ENCODE measurements at places on chromosomes 13 and 19. TPM values are rescaled to one million over a fixed set of nuclear protein-coding genes. Genes with fewer than 3 reads are reported as not detected.

- DNase-seq: no peak
Measured at GRCh38 chr13:28568286-28568685, 73.4 kb upstream of the FLT1 start.

DNA sequence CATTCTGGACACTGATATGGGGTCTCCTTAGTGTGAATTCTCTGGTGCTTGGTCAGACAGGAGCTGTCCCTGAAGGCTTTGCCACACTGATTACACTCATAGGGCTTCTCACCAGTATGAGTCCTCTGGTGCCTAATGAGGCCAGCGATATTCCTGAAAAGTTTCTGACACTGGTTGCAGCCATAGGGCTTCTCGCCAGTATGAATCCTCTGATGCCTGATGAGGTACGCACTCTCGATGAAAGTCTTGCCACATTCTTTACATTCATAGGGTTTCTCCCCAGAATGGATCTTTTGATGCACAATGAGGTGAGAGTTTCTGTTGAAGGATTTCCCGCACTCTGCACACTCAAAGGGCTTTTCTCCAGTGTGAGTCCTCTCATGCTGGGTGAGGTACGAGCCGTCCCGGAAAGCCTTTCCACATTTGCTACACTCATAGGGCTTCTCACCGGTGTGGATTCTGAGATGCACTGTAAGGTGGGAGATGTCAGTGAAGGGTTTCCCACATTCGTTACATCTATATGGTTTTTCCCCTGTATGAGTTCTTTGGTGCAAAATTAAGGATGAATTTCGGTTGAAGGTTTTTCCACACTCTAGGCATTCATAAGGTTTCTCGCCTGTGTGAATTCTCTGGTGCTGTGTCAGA, 22.4 kb downstream of the ZNF329 start:
- DNase-seq: no peak

Gene RFPL4A
- not detected for total RNA-seq

Gene LAMP1
- 121 TPM for total RNA-seq

- DNase-seq: no peak
Measured at GRCh38 chr13:59631271-59631670, 532.5 kb downstream of the DIAPH3 start.

DNA sequence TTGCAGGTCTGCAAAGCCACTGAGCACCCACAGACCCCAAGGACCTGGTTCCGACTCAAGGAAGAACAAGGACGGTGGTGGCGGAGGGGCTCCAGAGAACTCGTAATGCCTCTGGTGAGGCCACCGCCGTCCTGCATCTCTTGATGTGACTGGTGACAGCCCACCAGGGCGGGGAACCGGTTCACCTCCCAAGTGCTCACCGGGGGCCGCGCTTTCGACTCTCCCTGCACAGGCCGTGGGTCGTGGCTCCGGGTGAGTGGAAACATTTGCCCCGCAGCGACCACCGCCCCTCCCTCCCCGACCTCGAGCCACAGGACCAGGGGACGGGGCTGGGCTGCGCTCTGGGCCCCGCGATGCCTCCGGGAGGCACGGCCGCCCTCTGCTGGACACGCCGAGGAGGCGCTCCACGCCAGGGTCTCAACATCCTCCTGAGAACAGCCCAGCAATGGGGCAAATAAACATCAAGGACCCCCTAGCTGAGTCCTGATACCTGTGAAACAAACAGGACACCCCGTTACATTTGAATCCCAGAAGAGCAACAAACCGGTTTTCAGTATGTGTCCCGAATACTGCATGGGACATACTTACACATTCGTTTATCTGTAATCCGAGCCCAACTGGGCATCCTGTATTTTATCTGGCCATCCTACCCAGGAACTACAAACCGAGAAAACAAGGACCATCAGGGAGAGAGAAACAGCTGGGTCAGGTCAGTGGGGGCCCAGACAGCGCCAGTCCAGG, 3.9 kb upstream of the PLPP2 start:
- DNase-seq: no peak

DNA sequence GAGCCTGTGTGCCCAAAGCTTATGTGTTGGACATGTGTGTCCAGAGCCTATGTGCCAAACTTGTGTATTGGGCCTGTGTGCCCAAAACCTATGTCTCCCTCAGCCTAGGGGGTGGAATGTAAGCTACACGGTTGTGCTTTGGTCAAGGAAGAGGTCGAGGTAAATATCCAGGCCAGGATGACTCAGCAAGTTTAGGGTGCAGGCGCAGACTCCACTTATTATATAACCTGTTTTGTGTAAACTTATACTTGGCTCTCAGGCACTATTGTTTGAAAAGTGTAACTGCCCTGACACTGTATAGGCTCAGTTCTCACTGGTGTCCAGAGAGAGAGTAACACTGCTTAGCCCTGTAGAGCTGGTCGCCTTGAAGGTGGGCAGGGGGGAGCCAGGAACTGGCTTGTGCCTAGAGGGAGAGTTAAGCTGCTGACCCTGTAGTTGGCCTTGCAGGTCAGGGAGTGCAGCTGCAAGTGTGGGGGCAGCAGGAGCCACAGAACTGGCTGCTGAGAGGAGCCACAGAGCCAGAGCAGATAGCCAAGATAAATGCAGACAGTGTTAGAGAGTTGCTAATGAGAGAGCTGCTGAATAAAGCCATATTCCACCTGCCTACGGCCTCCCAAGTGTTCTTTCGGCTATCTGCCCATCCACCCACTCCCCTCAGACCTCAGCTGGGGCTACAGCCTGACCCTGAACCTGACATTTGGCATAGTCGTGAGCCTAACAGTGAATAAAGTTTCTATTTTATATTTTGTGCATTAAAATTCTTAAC, 517.2 kb upstream of the SLITRK1 start:
- DNase-seq: no peak

DNA sequence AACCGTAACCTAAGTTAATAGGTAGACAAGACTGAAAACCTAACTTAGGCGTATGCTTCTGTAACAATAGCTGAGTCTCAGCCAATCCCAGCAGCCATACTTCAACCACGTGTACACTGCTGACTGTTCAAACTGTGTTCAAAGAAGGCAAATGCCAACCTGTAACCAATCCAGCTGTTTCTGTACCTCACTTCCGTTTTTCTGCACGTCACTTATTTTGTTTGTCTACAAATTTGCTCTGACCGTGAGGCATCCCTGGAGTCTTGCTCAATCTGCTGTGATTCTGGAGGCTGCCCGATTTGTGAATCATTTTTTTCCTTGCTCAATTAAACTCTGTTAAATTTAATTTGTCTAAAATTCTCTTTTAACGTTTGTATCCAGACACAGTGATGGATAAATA, 59.2 kb downstream of the EDNRB start:
- DNase-seq: no peak

GRCh38 chr19:11044431-11044830, 44.8 kb upstream of the LDLR start:
- no peak for DNase-seq

- DNase-seq: no peak
Measured at GRCh38 chr19:57406516-57407123, 4.3 kb upstream of the ZNF17 start.

- DNase-seq: no peak
Measured at GRCh38 chr19:3443840-3444694, 36.3 kb downstream of the SMIM24 start.

- DNase-seq: no peak
Measured at GRCh38 chr19:23971598-23971997, 56.9 kb downstream of the ZNF726 start.

Gene CPB2
- not detected for total RNA-seq

DNA sequence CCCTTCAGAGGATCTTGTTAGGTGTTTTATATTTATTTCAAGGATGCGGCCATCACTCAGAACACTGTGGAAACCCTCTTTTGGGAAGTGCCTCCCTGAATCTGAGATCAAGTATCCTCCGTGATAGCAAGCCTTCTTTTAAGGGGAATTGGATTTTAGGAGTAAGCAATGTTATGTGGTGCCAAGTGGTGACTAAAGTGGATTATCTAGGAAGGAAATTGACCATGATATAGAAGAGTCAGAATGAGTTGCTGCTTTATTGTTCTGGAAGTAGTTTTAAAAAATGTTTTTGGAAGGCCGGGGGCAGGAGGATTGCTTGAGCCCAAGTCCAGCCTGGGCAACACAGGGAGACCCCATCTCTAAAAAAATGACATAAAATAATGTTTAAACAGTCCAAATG, 6.7 kb downstream of the ERCC5 start:
- DNase-seq: no peak

- no peak for DNase-seq
Measured at GRCh38 chr13:110912651-110913051, 2.2 kb downstream of the ANKRD10 start.

- no peak for DNase-seq
Measured at GRCh38 chr19:41328842-41329225, 18.9 kb downstream of the CCDC97 start.

Gene IFNL1
- total RNA-seq: not detected
